Astrocyte of the cerebellum (primary cell): ENCODE measurements at places on chromosomes 7 and 10.

GRCh38 chr7:139931190-139931934 is 102.3 kb downstream of the TBXAS1 start:
- DNase-seq = no peak

DNA sequence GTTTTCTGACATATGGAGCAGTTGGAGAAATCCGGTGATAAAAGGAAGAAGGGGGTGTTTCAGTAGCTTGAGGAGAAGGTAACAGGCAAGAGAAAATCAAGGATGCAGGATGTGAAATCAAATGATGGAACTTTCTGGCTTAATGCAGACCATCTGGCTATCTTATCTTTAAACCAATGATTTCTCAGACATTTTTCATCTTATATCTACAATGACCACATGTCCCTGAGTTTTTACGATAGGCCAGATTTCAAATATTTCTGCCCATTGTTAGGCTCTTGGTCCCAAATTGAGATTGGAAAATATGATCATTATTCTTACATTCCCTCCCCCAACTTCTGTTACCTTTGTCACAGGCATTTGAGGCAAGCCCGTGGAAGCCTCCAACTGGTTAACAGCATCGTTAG is 486.8 kb downstream of the SUGCT start:
- no peak for DNase-seq

- DNase-seq = no peak
Observed at GRCh38 chr7:134755422-134756022, 23.9 kb upstream of the CALD1 start.

DNA sequence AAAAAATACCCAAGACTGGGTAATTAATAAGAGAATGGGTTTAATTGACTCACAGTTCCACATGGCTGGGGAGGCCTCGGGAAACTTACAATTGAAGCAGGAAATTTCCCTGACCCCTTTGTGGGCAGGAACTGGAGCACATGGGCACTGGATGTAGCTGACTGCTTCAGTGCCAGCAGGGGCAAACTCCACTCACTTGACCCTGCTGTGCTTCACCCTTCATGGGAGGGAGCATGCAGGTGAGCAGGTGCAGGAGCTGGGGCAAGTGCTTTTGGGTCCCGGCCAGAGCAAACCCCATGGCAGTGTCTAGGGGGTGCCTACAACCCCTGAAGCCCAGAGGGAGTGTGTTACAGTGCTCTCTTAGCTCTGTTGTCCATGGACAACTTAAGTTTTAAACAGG is 132.6 kb downstream of the AKR1D1 start:
- no peak for DNase-seq
